Stimulated activated CD8-positive, alpha-beta memory T cell treated with anti-CD3 and anti-CD28 coated beads, Interleukin-4, amount 100 ng/mL, for 4 hours (primary cell): ENCODE measurements at places on chromosomes 2 and 18.

- no peak for DNase-seq
These were observed at the start of gene OSR1 for GRCh38 chr2:19358242-19359020. OSR1 (minus strand) TSS chr2:19358623; CDS start chr2:19353805, 4,818 bp downstream.

- no peak for DNase-seq
These were observed 147.8 kb downstream of the EN1 start for GRCh38 chr2:118699447-118700175.

GRCh38 chr2:28407131-28407975 is 14.7 kb downstream of the FOSL2 start:
- no peak for DNase-seq

DNA sequence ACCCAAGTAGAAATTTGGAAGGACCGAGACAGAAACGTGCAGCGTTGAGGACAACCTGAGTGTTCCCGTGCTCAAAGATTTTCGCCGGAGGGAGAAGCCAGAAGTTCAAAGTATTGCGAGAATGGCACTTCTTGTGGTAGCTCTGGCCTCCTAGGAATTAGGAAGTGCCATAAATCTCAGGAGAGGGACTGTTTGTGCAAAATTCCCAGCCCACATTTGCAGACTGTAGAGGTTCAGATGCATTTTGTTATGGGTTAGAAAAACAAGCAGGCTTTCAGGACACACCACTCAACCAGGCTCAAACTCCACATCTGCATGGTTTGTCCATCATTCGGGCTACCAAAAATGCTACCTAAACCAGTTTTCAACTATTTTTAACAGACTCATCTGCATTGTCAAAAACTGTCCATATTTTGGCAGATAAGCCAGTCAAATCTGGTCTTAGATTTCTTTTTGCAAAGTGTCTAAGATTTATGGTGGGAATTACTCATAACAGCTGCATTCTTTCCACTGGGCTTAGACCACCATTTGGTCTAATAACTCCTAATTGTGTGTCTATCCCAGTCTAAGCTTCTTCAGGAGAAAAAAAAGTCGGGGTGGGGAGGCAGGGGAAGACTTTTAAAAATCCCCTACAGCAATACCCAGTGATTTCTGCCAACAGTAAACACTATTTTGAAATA is 422.9 kb downstream of the ARHGAP15 start:
- DNase-seq = no peak

GRCh38 chr2:31513553-31513952 is 67.2 kb downstream of the SRD5A2 start:
- DNase-seq = no peak

DNA sequence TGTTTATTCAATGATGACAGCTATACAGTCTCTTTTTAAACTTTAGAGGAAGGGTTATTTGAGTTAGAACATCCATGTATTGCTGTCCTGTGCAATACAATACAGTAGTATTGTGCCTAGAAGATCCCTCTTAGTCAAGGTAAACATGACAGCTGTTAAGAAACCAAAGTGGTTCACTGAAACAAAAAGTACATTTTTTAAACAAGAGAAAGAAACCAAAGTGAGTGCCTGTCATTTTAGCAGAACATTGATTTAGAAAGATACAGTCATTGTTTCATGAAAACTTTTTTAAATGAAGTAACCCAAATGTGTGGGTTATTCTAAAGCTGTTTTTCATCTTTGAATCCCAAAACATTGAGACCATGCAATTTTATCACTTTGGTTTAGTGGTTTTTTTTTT is 15.5 kb downstream of the ITPRID2 start:
- no peak for DNase-seq

- no peak for DNase-seq
These were observed 242.4 kb downstream of the LDLRAD4 start for GRCh38 chr18:13460946-13461345.

- DNase-seq = no peak
These were observed 5.6 kb upstream of the KCTD1 start for GRCh38 chr18:26553943-26554342.

GRCh38 chr2:47230418-47230817 is 75.3 kb upstream of the STPG4 start:
- DNase-seq = no peak
